ENCODE measurements at places on chromosomes 12 and 14. TPM values are rescaled to one million over a fixed set of nuclear protein-coding genes. Genes with fewer than 3 reads are reported as not detected.
A peak's percentile ranks its signal among the peaks of the same experiment; 100 is the strongest.

Gene ASB2
- 4.5 TPM for total RNA-seq

Gene GALNT4
- total RNA-seq, result 5.3 TPM

Gene SYNDIG1L
- total RNA-seq, result not detected

GRCh38 chr12:42593874-42594273 is 4.3 kb upstream of the PRICKLE1 start:
- no peak for DNase-seq

Gene GOLGA3
- 62.2 TPM for total RNA-seq

- no peak for DNase-seq
Measured at GRCh38 chr12:52366738-52367485, at the start of gene KRT85. TSS of gene KRT85 (minus strand) at chr12:52367481. CDS start at chr12:52367405, 76 bp downstream.

GRCh38 chr14:101024686-101025085 is 121.2 kb upstream of the RTL1 start:
- DNase-seq, result no peak

GRCh38 chr14:95183532-95184412 is 26.4 kb upstream of the DICER1 start:
- DNase-seq, result no peak

- DNase-seq, result no peak
Measured at GRCh38 chr12:87233671-87234070, 795.5 kb downstream of the C12orf50 start.

DNA sequence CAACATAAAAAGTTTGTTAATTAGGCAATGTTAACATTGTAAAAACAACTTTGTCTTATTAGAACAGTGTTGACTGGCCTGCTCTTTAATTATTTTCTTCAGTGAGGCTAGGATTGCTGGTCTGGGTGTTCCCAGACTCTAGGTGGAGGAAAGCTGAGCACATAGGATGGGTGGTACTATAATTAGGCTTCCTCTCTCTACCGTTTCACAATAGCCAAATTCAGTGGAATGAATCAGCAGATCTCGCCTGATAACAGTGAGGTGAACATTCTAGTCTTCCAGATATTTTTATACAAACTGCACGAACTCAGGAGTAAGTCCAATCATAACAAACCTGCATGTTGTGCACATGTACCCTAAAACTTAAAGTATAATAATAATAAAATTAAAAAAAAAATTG is 11.9 kb downstream of the PTGDR start:
- DNase-seq, result no peak

Gene FOXG1
- not detected for total RNA-seq

GRCh38 chr12:6306599-6307220 is 3.8 kb upstream of the PLEKHG6 start:
- DNase-seq, result no peak

- DNase-seq, result no peak
Measured at GRCh38 chr12:53219292-53219955, 12.4 kb upstream of the ITGB7 start.

- DNase-seq, result no peak
Measured at GRCh38 chr14:93912782-93913181, 14.4 kb upstream of the FAM181A start.

DNA sequence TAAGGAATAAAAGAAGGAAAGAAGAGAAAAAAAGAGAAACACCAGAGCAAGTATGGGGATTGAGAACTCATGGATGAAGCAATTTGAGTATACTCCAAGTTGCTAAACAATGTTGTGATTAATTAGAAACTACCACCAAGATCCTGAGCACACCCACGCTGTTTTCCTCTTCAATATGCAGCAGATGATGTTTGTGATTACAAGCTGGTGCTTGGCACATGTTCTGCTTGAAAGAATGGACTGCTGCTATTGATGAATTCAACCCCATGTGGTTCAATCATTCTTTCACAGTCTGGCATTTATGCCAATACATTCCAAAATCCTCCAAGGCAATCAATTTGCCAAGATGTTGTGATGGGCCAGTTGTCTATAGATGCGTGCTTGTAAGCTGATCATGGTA is 146.8 kb downstream of the SLC2A13 start:
- no peak for DNase-seq

DNA sequence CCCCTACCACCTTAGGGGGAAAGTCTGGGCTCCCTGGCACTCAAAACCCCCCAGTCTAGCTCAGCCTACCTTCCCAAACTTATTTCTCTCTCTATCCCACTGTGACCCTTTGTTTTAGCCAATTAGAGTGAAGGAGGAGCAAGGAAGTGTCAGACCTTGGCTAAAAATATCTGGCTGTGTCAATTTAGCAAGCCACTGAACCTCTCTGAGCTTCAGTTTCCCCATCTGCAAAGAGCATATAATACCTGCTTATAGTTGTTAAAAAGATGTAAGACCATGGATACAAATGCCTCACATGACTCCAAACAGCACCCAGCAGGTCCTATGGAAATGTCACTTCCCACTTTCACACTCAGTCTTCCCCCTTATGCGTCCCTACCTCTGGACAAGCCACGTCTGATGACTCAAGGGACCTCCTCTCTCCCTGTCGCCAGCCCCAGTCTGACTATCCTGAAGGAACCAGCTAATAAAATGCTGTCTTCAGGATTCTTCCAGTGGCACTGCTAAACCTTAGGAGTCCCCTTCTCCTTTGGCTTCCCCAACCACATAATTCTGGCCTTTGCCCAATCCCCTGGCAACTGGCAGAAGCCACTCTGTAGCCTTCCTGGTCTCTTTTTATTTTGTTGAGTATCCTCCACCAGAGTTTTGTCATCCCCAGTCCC is 19.3 kb downstream of the FOXN3 start:
- no peak for DNase-seq

- no peak for DNase-seq
Measured at GRCh38 chr12:49345051-49345824, 1.4 kb upstream of the DNAJC22 start.

DNA sequence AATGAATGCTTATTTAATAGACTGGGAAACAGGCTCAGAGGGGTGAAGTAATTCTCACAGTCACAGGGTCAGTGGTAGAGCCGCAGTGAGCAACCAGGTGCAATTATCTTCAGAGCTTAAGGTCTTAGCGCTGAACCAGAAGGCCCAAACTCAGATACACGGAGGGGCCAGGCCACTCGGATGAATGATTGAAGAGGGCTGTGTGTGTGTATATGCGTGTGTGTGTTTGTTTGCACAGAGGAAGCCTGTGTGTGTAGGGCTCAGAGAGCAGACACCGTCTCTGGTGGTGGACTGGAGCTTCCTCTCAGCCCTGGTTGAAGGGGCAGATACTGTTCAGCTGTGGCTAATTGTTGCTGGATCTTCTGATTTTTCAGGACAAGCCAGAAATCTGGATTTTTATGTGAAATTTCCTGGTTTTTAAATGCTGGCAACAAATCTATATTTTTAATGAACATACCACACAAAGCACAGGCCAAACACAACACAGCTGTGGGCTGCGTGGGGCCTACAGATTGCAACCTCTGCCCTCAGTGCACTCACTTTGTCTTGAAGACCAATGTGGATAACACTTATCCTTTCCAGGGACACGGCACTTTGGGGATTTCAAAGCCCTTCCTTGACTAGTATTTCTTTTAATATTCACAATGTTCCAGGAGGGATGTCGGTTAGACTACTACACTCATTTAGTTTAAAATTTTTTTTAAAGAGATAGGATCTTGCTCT is 94.5 kb upstream of the NRXN3 start:
- no peak for DNase-seq

DNA sequence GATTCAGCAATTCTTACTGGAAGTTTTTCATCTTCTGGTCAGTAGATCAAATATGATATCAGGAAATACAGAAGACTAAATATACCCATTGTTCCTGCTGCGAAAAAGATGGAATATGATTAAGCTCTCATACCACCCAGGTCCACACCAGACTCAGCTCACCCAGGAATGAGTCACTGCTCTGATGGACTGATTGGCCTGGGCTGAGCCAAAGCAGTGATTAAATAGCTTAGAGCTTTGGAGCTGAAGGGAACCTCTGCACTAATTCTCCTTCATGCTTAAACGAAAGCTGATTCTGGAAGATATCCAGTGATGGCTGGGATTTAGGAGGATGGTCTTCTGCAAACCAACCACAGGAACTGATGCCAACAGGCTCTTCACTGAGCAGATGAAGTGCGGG is 62.0 kb upstream of the SYT1 start:
- DNase-seq, result no peak

Gene CCDC197
- total RNA-seq, result not detected

Gene ADSS1
- total RNA-seq, result 10.9 TPM

DNA sequence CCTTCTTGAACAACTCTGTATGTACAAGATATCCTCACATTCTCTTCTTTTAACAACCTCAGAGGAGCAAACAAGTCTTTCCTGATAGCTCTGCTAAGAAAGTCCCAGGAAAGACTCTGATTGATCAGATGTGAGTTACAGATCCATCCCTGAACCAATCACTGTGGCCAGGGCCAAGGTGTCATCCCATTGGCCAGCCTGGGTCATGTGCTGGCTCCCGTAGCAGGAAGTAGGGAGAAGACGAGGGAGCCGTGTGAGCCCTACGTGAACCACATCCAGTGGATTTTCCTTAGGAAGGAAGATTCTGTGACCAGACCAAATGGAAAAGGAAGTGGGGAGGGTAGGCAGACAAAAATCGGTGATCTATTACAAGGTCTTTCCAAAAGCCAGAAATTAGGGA is 5.6 kb downstream of the P2RX7 start:
- DNase-seq, result no peak

DNA sequence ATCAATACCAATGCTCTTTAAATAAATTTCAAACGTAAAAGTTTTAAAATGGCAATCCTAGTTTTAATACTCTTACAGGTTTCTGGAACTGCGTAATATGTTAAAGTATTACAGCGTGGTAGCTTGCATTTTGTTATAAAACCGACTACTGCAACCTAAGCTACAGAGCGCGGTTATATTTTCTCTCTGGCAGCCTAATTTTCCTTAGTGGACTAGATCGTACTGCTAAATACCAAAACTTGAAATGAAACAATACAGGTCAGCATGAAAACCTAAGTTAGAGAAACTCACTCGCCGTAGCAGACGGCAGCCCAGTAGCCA is 1.2 kb downstream of the CCDC92 start:
- no peak for DNase-seq

DNA sequence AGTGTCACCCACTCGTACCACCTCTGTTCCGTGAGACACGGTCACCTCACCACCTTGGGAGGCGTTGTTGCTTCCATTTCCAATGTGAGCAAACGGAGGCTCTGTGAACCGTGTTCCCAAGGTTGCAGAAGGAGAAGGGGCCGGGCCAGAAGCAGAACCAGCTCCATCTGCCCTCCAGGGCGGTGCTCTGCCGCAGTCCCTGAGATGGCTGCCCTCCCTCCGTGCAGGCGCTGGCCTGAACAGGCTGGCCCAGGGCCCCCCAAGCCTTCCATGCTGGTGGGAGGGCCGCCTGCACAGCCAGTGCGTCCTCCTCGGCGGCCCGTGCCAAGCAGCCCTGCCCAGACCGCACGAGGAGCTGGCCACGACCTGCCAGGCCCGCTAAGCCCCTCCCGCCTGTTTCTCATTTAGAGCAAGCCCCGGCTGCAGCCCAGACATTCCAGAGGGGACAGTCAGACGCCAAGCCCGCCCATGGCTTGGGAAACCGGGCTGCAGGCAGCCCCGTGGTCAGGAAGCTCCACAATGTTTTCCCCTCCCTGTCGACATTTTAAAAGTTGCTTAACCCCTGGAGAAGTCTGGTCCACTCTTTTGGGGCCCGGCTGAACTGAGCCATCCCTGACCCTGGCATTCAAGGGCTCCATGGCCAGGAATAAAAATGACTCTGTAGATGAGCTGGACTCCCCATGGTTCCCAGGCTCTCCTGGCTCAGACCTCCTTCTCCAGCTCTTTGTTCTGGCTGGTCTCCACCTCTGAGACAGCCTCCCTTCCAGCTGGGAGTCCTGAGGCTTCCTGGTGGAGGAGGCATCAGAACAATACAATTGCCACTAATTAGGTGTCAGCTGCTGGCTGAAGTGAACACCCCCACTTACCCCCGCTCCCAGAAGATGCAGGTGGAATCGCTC is 236.0 kb downstream of the BCL11B start:
- DNase-seq, result peak; percentile 25

- DNase-seq, result no peak
Measured at GRCh38 chr12:97778111-97778510, 315.5 kb downstream of the RMST start.

- DNase-seq, result no peak
Measured at GRCh38 chr14:37901978-37902377, 305.7 kb upstream of the SSTR1 start.

GRCh38 chr12:81203671-81204204 is 125.9 kb downstream of the ACSS3 start:
- no peak for DNase-seq

GRCh38 chr12:25051656-25052195 is 102.8 kb upstream of the BCAT1 start:
- no peak for DNase-seq

Gene B4GALNT1
- total RNA-seq, result 0.56 TPM

DNA sequence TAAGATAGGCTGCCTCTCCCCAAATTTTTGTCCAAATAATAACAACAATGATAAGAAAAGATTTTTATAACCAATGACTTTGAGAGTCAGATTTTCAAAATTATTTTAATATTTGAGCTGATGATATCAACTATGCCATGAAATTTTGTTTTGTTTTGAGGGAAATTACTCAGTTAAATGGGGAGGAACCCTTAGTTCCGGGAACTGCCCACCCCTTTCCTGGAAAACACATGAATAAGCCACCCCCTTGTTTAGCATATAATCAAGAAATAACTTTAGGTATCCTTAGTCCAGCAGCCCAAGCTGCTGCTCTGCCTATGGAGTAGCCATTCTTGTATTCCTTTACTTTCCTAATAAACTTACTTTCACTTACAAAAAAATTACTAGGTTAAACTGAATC is 61.4 kb downstream of the HMGA2 start:
- no peak for DNase-seq

Gene FLRT2
- 8.3 TPM for total RNA-seq

GRCh38 chr12:123397400-123397799 is 13.5 kb downstream of the KMT5A start:
- DNase-seq, result no peak

DNA sequence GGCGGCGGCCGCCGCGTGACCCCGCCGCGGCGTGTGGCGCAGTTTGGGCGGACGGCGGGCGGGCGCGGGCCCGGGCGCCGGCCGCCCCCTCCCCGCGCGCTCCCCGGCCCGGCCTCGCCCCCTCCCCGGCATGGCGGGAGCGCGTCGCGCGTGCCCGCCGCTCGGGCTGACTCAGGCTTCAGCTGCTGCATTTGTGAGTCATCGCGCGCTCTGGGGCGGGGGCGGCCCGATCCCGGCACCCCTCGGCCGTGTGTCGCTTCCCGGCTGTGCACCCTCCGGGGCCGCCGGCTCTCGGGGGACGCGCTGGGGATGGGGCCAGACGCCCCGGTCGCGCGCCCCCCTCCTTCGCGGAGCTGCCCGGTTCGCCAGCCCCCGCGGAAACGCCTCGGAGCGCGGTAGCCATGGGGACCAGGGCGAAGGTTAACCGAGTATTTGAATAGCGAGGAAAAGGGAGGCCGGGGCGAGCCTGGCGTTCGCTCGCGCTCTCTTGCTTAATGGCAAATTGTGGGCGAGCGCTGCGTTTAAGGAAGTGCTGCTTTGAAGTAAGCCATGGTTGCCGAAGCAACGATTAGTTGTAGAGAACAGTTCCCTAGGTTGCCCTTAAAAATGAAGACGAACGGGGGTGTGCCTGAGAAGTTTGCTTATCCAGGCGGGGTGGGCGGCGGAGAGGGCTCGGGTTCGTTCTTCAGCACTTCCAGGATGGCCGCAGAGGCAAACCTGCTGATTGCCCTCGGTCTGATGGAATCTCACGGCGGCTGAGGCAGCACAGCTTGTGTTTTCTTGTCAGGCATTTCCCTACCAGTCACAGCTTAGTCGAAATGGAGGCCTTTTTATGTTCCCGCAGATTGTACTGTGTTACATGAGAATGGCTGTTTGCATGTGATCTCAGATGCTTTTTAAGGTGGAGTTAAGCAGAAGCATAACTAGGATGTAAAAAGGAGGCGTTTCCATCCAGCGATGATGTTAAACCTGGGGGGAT is 896 bp downstream of the EIF5 start:
- peak; percentile 27 for DNase-seq

- no peak for DNase-seq
Measured at GRCh38 chr12:15777355-15778012, 11.7 kb downstream of the EPS8 start.

Gene CIROP
- total RNA-seq, result not detected

Measured in esophagus squamous epithelium (tissue), 5 donors.